ENCODE measurements at places on chromosomes 3 and 15.

- no peak for DNase-seq
Measured at GRCh38 chr3:73950865-73951558, 326.3 kb upstream of the PDZRN3 start.

- DNase-seq: no peak
Measured at GRCh38 chr3:20404741-20405100, 218.7 kb upstream of the SGO1 start.

DNA sequence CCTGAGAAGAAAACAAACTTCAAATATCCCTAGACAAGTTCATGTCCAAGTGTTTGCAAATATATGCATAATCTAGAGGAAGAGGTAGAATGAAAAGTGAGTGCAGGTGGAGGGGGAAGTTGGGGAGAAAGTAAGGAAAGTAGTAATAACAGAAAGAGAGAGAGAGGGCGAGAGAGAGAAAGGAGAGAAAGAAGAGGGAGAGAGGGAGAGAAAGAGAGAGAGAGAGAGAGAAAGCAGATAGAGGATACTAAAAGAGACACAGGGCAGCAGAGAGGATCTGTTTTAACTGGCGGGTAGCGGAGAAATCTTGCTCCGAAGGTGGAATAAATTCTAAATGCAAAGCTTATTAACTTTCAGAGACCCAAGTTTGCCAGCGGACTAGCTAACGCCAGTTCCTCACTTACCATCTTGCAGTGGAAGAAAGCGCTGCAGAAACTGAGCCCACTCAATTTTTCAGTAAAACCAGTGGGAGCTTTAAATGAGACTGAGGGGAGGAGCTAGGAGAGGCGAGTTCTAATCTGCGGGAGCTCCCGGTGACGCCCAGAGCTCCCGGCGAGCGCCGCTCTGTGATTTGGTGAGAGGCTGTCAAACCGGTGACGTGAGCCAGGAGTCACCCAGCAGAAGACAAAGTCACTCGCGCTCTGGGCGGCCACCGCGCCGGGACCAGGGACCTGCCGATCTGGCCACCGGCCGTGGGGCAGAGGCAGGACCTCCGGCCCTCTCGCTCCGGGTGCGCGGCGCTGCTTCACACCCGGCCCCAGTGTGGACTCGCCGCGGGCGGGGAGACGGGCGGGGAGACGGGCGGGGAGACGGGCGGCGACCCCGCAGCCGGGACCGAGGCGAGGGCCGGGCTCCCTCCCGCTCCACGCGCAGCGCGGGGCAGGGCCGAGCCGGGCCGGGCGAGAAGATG, at the start of gene GMNC:
GMNC (minus strand) TSS at position 486 of the 910 bp plus-strand sequence; CDS start at position 407, 79 bp downstream.
- DNase-seq: peak; percentile 91

DNA sequence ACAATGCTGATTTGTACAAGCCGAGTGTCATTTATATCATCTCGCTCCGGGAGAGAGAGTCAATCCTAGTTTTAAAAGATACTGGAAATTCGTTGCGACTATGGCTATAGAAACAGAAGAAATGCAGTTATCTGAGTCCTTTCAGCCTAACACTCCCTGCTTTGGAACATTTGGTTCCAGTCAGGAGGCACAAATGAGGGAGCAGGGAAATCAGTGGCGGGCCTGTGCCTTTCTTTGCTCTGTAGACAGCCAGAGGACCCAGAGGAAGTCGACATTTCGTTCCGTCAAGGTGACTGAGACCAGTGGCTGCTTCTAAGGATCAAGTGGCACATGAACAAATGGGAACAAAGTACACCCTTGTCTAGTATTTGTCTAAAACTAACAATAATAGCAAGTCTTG, 745 bp upstream of the RIOX2 start:
- no peak for DNase-seq

DNA sequence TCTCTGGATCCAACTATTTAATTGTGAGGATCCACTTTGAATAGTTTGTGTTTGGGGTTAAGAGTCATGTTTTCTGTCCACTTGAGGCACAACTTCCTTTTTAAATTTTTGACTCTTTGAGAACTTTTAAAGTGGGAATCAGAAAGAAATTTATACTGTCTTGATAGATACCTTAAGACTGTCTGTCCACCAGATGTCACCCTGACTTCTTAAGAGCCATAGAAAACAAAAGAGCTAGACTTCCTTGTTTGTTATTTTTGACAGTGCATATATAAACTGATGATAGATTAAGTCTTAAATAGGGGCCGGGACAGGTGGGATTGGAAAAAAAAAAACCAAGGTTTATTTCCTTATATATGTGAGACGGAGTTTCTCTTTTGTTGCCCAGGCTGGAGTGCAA, 52.1 kb upstream of the WDR72 start:
- no peak for DNase-seq

GRCh38 chr15:63080634-63081250, 38.2 kb downstream of the TPM1 start:
- no peak for DNase-seq

GRCh38 chr15:80526556-80527340, 122.6 kb downstream of the ARNT2 start:
- DNase-seq: no peak

GRCh38 chr3:31550452-31551251, 17.9 kb downstream of the STT3B start:
- DNase-seq: no peak

GRCh38 chr3:21331321-21331720, 419.7 kb downstream of the ZNF385D start:
- no peak for DNase-seq

DNA sequence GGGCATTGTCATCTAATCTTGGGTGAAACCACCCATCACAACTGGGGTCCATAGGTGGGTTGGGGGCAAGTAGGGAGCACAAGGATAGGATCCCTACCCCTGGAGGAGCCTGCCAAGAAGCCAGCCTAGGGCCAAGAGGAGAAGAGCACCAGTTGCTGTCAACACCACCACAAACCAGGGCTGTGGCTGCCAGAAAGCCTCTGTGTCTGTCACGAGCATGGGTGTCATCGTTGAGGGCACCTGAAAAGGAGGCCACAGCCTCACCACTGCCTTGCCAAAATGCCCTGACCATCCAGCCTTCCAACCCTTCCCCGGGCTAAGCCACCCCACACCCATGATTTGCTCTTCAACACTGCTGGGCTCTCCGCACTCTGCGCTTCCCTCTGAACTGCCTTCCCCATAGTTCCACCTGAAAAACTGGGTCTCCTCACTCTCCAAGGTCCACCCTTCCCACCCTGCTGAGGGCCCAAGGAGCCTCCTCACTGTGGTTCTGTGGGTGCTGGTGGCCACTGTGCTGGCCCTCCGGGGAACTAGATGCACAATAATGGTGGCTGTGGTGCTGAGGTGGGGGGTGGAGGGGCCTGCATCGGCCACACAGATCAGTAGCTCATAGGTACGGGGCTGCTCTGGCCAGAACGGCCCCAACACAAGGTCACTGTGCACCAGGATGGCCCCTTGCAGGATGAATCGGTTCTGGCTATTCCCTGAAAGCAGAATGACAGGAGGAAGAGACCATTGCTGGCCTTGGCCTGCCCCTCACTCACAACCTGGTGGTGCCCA, 6.2 kb upstream of the IP6K1 start:
- no peak for DNase-seq

GRCh38 chr15:49692514-49693090, 71.8 kb downstream of the DTWD1 start:
- DNase-seq: no peak

- DNase-seq: no peak
Measured at GRCh38 chr3:78762121-78762520, 1005.7 kb downstream of the ROBO1 start.

GRCh38 chr3:33665294-33665693, 52.8 kb downstream of the CLASP2 start:
- no peak for DNase-seq

DNA sequence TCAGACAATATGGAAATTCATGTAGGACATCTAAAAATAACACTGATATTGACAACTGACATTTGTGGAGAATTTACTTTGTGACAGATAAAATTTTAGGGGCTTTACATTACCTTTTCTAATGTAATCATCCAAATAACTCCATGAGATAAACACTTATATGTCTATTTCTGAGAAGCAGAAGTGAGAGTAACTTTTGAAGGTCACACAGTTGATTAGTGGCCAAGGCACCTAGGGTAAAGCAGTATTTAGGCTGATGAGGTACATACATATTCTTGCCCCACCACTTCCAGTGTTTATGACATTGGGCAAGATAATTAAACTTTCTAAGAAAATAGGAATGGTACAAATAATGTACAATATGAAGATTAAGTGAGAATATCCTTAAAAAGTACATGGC, 248.4 kb downstream of the CPNE4 start:
- DNase-seq: no peak

- no peak for DNase-seq
Measured at GRCh38 chr15:69039516-69040225, 25.2 kb downstream of the NOX5 start.

- no peak for DNase-seq
Measured at GRCh38 chr3:189229196-189229828, 57.5 kb downstream of the TPRG1 start.

GRCh38 chr3:45345846-45346580, 42.4 kb upstream of the LARS2 start:
- DNase-seq: no peak

DNA sequence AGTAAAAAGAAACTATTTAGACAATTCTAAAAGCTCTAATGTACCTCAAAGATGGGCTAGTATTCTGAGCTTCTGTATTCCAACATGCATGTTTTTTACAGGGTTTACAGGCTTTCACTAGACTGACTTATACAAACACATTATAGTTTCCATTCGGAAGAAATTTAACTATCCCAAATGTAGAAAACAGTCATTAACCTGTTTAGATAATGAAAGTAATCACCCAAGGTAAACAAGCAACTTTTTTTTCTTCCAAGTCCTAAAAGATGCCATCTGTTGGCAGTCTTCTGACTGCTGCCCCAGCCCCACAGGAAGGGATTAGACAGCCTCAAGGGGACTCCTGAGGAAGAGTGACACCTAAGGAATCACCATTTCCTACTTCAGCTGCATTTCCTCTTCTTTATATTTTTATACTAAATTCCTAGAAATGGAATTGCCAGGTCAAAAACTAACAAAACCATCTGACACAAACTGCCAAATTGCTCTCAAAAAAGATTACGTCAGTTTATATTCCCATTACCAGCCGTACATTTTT, 25.5 kb downstream of the SIN3A start:
- DNase-seq: no peak

DNA sequence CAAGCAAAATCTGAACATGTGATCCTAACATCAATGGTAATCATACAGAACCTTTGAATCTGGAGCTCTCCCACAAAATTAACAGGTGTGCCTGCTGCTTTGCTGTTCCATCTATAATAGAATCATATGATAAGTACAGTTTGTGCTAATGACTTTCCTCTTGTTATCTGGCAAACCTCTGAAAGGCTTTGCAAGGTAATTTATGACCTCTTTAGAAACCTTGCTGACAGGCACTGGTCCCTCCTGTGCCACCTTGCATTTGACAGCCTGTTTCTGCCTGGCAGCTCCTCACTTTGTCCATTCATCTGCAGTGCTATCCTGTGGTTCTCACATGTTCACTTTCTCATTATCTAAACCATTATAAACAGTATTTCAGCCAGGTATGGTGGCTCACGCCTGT, 10.2 kb upstream of the HTR3C start:
- DNase-seq: no peak

- no peak for DNase-seq
Measured at GRCh38 chr3:127819086-127819485, 3.2 kb downstream of the MGLL start.

DNA sequence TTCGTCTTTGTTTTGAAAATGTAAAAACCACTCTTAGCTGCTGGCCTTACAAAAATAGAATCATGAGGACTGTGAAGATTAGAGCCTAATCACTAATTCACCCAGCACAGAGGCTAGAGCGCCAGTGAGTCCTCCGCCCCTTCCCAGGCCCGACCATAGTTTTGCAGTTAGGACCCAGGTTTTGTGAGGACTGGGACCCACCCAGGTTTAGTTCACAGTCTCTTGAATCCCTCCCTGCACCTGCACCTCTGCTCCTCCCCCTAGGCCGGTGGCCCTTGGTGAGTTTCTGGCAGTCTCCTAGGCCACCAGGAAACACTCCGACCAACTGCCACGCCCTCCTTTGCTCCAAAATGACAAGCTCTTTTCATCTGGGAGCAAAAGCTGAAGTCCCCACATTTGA, 136.0 kb upstream of the CCDC54 start:
- DNase-seq: peak; percentile 51

DNA sequence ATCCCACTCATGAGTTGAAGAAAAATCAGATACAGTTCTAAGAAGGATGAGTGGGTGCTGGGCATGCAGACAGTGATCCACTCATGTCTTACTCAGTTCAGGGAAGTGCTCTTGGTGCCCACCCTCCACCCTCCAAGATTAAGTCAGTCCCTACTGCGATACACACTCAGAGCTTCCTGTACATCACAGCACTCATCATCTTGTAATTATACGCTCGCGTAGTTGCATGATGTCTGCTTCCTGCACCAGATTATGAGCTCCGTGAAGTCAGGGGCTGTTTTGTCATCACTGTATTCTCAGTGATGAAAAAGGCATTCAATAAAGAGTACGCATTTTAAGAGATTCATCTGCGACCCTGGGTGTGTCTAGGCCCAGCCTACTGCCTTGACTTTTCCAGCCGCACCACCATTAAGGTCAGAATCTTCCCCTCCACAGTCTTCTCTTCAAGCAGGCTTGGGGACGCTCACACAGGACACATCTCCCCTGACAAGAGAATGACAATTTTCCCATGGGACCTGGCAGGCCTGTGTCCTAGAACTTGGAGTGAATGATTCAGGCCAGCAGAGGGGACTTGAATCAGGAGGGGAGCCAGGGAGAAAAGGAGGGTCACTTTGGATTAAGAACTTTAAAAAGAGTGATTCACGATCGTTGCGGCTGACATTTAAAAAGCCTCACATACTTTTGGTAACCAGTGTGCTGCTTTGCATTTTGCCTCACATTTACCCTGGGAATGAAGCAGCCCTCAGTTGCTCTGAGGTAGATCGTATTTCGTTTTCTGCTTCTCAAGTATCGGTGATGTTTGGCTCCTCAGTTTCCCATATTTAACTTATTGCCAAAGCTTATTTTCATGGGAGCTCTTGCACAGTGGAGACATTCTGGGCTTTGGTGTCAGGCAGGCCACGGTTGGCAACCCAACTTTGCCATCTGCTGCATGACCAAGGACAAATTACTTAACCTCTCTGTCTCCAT, 7.9 kb upstream of the PDE8A start:
- DNase-seq: no peak

DNA sequence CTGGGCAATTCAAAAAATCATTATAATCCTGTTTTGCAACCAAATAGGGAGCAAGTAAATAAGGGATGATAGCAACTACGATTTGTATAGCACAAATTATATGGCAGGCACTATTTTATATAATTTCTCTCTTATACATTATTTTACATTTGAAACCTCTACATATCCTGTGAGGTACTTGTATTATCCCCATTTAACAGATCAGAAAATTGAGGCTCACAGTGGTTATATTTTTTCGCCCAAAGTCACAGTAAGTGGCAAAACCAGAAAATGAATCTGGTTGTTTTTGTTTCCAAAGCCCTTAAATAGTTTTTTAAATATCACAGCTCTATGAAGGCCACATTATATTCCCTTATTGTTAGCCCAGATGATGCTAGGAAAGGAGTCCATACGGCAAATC, 74.3 kb downstream of the MLH1 start:
- no peak for DNase-seq

- no peak for DNase-seq
Measured at GRCh38 chr15:23850666-23851065, 163.6 kb upstream of the NDN start.

All from H9 (cell line).